ENCODE measurements at places on chromosomes 3 and 15.
A peak's percentile ranks its signal among the peaks of the same experiment; 100 is the strongest.

- DNase-seq: no peak
These were observed 449.9 kb upstream of the GOLIM4 start for GRCh38 chr3:168545591-168545990.

GRCh38 chr3:47932421-47932820 lies 83.8 kb downstream of the MAP4 start:
- DNase-seq: peak; percentile 24

GRCh38 chr15:27538325-27538724 lies 560.8 kb downstream of the OCA2 start:
- DNase-seq: no peak

- no peak for DNase-seq
These were observed 44.9 kb upstream of the TMC3 start for GRCh38 chr15:81418891-81419290.

DNA sequence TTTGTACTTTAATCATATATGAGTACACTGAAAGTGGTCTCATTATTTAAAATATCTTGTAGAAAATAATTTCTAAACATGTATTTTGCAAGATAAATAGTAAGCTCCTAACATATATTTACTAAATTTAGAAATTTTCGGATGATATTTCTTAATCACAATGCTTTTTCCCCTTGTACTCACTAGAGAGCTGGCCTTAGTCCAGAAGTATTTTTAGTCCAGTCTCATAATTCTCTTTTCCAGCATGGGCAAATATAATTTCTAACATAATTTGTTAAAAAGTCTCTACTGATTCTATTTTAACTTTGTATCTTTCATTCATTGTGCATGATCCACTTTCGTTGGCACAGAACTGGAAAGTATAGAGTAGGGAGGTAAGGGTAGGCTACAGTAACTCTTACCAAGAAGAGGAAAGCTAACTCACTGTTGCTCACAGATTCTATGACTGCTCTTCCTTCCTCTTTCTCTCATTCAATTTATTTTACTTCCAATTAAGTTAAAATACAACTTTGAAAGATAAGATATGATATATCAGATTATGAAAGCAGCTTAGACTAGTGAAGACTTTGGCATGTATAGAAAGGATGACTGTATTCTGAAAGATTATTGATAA lies 39.3 kb downstream of the FGF7 start:
- DNase-seq: no peak

DNA sequence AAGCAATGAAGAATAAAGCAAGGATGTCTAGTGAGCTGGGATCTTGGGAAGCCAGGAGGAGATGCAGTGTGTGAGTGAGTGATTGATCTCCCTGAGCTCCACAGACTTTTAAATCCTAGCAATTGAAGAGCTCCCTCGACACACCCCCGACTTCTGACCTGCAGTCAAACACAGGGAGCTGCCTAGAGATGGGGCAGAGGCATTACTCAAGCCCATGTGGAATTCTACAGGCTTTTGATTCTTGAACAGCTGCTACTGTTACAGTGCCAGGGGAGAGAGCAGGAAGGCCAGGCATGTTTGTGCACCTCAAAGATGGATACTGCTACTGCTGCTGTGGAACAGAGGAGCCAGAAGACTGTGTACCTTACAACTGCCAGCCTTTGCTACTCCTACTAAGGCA lies 1403.1 kb upstream of the ALCAM start:
- DNase-seq: no peak

GRCh38 chr15:88204584-88204983 lies 52.0 kb downstream of the NTRK3 start:
- no peak for DNase-seq

GRCh38 chr3:23481011-23481615 lies 278.0 kb downstream of the UBE2E2 start:
- DNase-seq: no peak

GRCh38 chr15:101461097-101461496 lies 28.4 kb downstream of the PCSK6 start:
- DNase-seq: no peak

DNA sequence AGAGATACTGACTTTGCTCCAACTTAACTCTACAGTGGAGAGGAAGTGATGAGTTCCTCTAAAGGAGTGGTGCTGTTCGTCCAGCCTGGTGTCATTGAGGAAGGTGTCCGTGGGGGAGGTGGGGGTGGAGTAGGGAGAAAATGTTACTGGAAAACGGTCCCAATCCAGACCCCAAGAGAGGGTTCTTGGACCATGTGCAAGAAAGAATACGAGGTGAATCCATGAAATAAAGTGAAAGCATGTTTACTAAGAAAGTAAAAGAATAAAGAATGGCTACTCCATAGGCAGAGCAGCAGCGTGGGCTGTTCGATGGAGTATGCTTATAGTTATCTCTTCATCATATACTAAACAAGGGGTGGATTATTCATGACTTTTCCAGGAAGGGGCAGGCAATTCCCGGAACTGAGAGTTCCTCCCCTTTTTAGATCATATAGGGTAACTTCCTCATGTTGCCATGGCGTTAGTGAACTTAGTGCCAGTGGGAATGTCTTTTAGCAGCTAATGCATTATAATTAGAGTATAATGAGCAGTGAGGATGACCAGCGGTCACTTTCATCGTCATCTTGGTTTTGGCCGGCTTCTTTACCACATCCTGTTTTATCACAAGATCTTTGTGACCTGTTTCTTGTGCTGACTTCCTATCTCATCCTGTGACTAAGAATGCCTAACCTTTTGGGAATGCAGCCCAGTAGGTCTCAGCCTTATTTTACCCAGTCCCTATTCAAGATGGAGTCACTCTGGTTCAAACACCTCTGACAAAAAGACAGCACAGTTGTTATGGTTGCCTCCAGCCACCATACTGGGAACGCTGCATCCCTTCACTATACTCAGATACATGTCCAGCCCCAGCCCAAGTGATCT lies 38.6 kb downstream of the CLEC3B start:
- peak; percentile 93 for DNase-seq

DNA sequence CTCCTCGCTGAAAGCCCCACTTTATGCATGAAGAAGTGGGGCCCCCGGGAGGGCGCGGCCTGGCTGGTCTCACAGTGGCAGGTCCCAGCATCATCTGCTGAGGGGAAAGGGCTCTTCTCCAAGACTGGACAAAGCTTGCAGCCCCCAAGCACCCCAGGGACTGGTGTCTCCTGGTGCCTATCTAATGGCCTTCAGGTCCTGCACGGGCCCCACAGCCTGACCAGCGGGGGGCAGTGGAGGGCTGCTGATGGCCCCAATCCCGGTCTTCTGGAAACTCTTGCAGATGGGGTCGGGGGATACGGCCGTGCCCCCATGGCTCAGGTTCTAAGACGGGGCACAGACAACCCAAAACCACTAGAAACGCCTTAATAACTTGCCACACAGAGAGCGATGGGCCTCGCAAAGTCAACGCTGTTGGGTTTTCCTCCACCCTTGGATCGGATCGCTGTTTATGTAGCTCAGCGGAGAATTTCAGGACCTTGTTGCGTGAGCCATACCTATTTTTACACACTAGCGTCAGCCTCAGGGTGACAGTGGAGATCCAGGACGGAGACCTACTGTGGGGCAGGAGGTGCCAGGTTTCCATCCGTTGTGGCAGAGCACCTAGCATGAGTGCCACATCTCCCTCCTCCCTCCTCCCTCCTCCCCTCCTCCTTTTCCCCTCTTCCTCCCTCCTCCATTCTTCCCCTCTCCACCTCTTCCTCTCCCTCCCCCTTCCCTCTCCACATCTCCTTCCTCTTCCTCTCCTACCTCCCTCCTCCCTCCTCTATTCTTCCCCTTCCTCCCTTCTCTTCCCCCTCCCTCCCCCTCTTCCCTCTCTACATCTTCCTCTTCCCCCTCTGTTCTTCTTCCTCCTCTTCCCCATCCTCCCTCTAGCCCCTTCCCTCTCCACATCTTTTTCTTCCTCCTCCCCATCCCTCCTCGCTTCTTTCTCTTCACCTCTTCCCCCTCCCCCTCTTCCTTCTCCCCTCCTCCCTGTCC lies 79.3 kb upstream of the ALDH1L1 start:
- DNase-seq: peak; percentile 27

- no peak for DNase-seq
These were observed 26.3 kb upstream of the CCDC39 start for GRCh38 chr3:180705619-180706018.

DNA sequence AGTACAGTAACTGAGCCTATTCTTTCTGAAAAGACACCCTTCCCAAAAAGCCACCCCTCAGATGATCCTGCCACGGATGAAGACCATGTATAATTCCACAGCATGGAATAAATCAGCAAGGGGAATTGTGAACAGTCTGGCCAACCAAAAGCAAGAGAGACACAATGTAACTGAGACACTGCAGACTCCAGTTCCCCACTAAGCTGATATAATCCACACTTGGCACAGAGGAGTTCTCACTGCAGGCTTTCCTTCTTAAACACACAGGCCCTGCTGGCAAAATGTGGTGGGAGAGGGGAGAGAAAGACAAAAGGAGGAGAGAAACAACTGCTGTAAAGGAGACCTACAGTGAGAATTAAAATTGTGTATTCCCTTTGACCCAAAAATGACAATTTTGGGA lies 12.7 kb downstream of the GPR156 start:
- DNase-seq: no peak

DNA sequence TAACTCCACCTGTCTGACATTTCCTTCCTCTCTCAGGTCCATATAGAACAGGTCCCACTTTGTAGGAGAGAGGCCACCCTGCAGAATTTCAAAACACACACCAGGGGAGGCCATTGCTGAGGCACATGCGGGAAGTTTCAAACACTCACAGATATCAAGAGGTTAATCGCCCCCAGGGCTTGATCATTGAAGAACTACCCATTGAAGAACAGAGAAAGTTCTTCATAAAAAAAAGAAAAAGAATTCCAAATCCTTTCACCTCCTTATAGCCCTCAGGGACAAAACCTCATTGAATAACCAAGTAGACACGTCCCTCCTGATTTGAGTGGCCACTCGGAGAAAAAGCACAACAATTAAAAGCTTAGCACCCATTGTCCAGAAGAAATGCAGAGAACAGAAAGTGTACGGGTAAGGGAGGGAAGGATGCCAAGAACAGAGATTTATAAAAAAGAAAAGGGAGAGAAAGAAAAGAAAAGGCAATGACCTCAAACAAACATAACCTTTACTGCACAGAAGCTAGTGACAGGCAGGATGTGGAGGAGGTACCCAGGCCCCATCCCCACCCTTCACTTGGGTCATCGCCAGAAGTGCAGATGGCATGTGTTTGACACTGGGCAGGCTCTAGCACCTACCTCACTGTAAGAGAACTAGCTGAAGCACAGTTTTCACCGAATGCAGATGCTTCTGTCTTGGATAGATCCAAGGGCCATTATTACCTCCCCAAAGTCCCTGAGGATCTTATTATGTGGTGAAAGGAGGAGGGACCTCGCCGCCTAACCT lies 112.3 kb upstream of the HES1 start:
- no peak for DNase-seq

- DNase-seq: peak; percentile 73
These were observed 2.4 kb downstream of the RPL39L start for GRCh38 chr3:187136936-187137335.

DNA sequence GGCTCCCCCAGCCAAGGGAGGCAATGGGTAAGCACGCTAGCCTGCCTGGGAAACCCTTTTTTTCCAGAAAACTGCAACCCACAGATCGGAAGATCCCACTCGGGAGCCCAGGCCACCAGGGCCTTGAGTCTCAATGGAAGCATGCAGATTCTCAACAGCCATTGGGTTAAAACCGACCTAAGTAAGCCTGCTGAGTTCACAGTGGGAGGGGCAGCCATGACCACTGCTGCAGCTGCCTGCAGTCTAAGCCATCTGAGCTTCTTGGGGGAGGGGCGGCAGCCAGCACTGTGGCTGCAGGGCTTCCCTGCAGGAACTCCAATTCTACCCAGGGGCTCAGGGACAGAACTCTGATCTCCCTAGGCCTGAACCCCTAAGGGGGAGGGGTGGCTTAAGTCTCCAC lies 82.0 kb downstream of the DPPA2 start:
- DNase-seq: no peak

DNA sequence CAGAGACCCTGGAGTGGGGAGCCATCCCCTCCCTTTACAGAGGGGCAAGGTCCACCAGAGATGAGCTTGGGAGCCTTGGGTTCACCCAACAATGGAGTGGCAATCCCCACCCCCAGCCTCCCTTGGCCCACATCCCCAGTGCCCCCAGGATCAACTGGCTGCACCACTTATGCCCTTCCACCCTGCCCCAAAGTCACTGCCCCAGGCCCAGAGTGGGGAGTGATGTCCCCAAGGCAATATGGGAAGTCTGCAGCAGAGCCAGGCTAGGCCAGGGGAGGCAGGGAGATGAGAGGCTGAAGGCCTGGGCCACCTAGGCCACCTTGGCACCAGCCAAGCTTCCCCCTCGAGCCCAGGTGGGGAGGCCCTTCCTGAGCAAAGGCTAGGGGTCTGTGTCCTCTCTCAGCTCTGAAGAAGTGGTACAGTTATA lies 145.5 kb downstream of the SMAD6 start:
- DNase-seq: no peak

- no peak for DNase-seq
These were observed 49.9 kb downstream of the BTD start for GRCh38 chr3:15651396-15651795.

DNA sequence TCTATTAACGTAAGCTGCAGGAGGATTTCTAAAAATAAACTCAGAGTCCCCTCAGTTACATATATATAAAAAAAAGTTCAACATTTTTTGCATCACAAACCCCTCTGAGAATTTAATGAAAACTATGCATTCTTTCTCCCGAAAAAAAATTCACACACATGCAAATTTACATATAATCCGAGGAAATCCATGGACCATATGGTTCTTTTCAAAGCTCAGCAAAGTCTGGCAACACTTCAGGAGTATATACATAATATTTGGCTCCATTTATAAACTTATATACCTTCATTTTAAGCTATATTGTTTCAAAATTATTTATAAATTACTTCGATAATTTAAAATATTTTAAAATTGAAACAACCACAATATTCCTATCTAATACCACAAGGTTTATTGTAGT lies 140.7 kb upstream of the PLXND1 start:
- no peak for DNase-seq

DNA sequence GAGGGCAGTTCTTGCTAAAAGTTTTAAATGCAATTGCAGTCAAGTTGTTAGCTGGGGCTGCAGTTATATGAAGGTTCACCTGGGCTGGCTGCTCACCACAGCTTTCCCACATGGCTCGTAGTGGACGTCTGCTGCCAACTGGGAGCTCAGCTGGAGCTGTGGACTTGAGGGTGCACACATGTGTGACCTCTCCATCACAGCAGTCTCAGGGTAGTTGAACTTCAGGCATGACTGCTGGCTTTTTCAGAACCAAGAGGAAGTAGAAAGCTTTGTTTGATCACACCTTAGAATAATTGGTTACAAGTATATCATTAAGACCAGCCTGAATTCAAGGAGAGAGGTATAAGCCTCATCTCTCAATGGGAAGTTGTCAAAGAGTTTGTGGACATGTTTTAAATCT lies 74.1 kb downstream of the CHL1 start:
- DNase-seq: no peak

- DNase-seq: no peak
These were observed 15.4 kb downstream of the UBP1 start for GRCh38 chr3:33424606-33425452.

- no peak for DNase-seq
These were observed 21.9 kb downstream of the CACNA1D start for GRCh38 chr3:53516339-53516738.

- DNase-seq: no peak
These were observed 251.0 kb upstream of the ICE2 start for GRCh38 chr15:60729850-60730458.

All from EL (cell line).